NCI-H748 treated with DMSO at 0.1 percent for 48 hours (cell line): ENCODE measurements at places on chromosomes 2 and 18.

DNA sequence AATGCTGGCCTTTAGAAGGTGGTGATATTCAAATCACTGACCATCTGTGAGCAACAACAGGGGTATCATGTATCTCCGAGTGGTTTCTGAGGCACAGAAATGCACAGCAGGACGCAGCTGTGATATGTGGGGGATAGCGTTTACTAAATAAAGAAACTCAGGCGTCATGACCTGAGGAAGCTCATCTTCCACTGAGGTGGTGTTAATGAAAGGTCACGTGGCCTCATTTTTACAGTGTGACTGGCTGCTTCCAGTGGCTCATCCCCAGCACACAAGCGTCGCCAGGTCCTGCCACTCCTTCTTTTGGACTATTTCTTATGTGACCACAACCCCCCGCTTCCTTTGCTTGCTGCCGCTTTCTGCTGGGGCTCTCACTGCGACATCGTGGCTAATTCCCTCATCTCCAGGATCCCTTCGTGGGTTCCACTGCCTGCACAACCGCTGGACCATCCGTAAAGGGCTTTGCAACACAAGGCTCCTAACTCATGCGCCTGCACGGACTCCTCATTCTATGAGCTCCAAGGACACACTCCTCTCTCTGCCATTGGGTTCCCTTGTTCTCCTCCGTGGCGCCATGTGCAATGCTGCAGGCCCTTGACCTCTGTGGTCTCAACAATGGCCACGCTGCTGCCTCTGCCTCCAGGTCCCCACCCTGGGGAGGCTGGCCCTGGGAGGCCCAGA is 109.3 kb downstream of the MBP start:
- no peak for DNase-seq

- DNase-seq: no peak
These were observed 489.7 kb downstream of the EIPR1 start for GRCh38 chr2:2887772-2888387.

GRCh38 chr2:173590276-173590861 is 235.7 kb downstream of the CDCA7 start:
- DNase-seq: peak; percentile 97

GRCh38 chr2:65300761-65301711 is 73.4 kb downstream of the ACTR2 start:
- DNase-seq: no peak

GRCh38 chr2:168222088-168222487 is 25.3 kb downstream of the STK39 start:
- no peak for DNase-seq

DNA sequence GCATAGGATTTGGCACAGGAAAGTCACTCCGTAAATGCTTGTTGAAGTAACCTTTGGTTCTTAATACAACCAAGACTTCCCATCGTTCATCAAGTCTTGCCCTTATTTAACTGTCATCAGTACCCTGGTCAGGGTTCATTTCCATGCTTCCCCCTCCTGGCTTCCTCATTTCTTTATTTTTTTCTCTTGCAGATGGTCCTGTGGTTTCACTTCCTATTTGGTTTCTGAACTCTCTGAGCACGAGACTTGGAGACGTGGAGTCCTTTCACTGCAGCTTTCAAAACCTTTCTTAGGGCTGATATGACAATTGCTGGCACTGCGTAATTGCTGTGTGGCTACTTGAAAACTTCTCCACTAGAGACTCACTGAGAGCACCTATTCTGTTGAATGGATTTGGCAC is 59.9 kb upstream of the PID1 start:
- no peak for DNase-seq

- DNase-seq: no peak
These were observed 766 bp downstream of the PDE6D start for GRCh38 chr2:231780123-231780908.

DNA sequence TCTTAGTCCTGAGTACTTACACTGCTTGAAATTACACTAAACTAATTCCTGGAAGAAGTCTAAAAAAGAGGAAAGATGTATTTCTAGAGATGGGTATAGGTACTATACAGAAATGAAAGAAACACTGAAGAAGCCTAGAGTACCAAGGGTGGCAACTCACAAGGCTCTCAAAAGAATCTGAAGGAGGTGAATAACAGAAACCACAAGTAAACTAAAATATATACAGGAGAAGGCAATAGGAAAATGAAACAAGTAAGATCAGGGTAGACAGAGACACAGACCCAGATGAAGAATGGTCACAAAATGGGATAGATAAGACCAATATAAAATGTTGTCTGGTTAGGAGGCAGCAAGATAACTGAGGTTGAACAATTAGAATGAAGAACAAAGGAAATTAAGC is 59.9 kb downstream of the USP37 start:
- no peak for DNase-seq

GRCh38 chr2:2933426-2933825 is 444.2 kb downstream of the EIPR1 start:
- no peak for DNase-seq

DNA sequence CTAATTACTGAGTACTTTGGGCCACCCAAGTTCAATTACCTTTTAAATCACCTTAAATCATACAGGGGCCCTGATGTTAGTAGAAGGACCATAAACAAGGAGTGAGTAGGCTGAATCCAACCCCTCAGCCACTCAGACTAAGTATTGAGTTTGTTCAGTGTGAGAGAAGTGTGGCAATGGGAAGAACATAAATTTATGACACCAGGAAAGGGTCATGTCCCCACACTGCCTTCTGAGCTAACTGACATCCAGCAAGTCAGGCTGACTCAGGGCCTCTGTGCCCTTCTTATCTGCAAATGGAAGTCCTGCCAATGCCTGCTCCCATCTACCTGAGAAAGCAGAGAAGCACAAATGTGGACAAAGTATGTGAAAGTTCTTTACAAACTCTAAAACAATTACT is 12.9 kb downstream of the PLEKHM3 start:
- no peak for DNase-seq

DNA sequence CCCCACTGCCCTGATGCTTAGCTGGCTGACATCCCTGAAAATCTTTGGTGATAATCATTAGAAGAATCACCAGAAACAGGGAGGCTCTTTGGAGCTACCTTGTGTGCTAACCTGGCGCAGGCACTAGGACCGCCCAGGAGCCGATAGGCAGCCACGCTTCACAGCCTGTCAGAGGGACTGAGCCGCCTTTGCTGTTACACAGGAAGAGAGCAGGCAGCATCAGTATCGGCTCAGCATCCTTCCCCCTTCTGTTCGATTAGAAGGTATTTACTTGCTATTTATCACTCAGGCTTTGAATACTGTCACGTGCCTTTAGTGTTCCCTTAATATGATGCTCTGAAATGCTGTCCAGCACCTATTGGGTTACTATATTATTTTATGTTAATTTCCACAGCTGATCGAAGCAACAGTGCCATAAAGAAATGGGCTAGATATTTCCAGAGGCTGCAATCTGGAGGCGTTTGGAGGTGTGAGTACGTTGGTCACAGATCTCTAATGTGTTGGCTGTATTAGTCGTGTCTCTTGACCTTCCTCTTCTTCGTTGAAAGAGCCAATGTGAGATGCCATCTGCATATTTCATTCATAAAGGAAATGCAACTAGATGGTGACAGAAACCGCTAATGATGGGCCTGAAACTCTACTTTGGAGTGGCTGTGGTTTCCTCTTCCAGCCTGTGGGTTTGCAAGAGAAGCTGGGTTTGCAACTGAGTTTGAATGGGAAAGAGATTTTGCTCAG is 110.4 kb upstream of the RAB27B start:
- DNase-seq: no peak

- DNase-seq: no peak
These were observed 29.2 kb downstream of the AKAIN1 start for GRCh38 chr18:5167831-5168230.
